ENCODE measurements at places on chromosomes 2 and 18. TPM values are rescaled to one million over a fixed set of nuclear protein-coding genes. Genes with fewer than 3 reads are reported as not detected.
A peak's percentile ranks its signal among the peaks of the same experiment; 100 is the strongest.

- H3K27me3 ChIP-seq = no peaks in the 10 kb centered on the region
- no peak overlapping the region for H3K4me3 ChIP-seq
- H3K27ac ChIP-seq = no peak overlapping the region
- DNase-seq = no peak
- H3K36me3 ChIP-seq = no peaks in the 10 kb centered on the region
- peaks cover 6% of the 10 kb centered on the region for H3K4me1 ChIP-seq
Measured at GRCh38 chr18:47935321-47936055, 5.0 kb upstream of the SMAD2 start.

DNA sequence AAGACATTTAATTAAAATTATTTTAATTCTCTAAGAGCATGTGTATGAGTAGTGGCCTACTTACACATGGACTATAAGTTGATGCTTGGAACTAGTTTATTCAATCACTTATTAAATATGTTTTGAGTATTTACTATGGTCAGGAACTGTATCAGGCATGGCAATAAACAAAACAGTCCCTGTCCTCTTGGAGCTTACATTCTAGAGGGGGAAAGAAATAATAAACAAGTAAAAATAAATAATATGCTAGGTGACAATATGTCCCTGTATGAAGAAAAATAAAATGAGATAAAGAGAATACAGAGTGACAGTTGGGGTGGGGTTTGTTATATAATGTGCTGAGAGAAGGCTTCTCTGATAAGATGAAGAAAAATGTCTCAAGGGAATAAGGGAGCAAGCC is 74.5 kb downstream of the MYO3B start:
- H3K27me3 ChIP-seq = no peaks in the 10 kb centered on the region
- peaks cover 11% of the 10 kb centered on the region for H3K4me1 ChIP-seq
- peak overlapping the region; percentile 9 for H3K4me3 ChIP-seq
- H3K27ac ChIP-seq = no peak overlapping the region

DNA sequence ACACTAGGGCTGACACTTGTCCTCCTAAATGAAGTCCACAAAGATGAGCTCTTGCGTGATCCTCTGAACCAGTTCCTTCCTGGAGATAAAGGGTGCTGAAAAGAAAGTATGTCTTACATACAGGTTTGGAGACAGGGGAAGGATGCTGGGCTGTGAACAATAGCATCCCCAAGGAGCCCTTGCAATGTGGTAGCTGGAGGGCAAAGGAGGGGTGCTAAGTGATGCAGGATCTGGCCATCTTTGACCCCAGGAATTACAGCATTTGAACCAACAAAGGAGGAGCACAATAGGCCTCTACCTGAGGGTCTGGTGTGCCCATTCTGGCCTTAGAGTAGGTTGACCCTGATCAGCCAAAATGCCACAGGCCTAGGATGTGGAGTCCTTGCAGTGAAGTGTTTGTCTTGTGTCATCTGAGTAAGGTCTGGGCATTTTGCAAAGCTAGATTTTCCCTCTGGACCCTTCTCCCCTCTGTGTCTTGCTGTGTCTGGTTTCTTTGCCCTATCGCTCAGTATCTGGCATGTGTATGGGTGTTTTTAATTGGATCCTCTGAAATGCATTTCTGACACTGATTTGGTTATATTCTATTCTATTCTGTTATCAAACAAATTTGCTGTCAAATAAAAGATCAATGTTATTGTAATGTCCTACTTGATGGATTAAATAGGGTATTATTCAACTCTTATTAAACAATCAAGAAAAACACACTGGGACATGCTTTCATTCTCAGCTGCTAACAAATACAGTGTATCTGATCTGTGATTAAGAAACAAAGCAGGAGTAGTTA is 364.8 kb upstream of the MEIS1 start:
- DNase-seq = no peak
- H3K4me3 ChIP-seq = no peak overlapping the region
- H3K4me1 ChIP-seq = no peaks in the 10 kb centered on the region
- no peaks in the 10 kb centered on the region for H3K36me3 ChIP-seq
- no peaks in the 10 kb centered on the region for H3K27me3 ChIP-seq
- H3K27ac ChIP-seq = peak overlapping the region; percentile 15

The VWA3B gene
- total RNA-seq = 0.64 TPM
